ENCODE measurements at places on chromosomes 2 and 18.
A peak's percentile ranks its signal among the peaks of the same experiment; 100 is the strongest.

DNA sequence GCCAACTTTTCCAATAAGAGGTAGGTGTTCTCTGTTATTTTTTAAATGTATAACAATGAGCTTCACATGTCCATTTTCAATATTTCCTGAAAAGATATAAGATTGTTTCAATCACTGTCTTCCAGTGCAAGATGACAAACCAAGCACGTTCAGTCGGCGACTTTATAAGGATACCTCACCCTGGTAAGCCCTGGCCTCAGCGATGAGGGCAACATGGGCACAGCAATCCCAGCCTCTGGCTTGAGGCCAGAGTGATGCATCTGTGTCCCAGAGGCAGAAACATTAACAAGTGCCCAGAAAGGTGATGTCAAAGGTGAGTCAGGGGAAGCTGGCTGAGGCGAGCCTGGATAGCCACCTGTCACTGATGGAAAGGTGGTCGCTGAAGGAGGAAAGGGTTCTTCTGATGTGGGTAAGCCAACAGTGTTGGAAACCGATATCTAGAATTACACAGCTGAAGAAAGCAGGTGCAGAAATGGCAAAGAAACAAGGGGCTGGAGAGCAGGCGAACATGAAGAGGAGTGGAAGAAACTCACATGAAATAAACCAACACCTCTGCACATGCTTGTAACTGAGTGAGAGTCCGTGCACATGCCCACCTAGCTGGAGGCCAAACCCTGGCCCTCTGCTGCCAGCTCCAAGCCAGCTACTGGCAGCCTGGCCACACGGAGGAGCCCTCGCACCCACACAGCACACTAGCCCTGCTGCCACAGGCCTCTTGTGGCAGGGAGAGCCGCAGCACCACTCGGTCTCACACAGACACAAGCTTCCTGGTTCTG lies 65.5 kb downstream of the FBXO15 start:
- DNase-seq, result peak; percentile 5

GRCh38 chr2:120731175-120731574 lies 4.5 kb upstream of the GLI2 start:
- no peak for DNase-seq

DNA sequence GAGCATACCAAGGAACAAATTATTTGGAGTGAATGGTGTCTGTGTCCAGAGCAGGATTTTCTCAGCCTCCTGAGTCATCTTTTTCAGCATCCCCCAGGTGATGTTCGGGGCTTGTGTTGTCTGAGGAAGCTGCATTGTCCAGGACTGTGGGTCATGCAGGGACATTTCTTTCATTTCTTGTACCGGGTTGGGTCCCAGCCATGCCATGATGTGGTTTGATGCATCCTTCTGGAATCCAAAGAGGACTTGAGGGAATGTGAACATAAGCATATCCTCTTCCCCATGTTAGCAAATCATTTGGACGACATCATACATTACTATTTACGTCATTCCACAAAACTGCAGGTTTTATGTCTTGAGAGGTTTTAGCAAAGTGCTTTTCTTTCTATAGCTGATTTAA lies 797.8 kb downstream of the CCDC85A start:
- DNase-seq, result peak; percentile 56

- no peak for DNase-seq
Observed at GRCh38 chr2:162379719-162380580, 36.0 kb downstream of the GCA start.

- DNase-seq, result no peak
Observed at GRCh38 chr2:122421775-122422174, 666.3 kb downstream of the TSN start.

GRCh38 chr2:132667706-132668105 lies 2.3 kb downstream of the LYPD1 start:
- DNase-seq, result no peak

GRCh38 chr2:66563473-66563872 lies 128.5 kb downstream of the MEIS1 start:
- DNase-seq, result no peak

DNA sequence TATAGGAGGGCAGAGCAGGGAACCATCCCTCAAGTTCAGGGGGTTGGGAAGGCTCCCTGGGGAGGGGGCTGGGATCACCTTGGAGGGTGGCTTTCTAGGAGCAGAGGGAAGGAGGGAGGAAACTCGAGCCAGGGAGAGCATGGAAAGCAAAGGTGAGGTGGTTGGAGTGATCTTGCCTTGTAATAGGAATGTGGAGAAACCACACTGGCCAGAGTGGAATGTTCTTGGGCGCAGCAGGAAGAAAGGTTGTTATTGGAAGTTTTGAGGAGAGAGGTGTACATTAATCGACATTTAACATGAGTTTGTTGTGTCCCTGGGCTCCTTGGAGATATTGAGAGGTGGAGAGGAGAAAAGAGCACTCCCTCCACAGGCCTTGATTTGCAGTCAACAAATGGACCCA lies 272.2 kb downstream of the PRKCE start:
- DNase-seq, result no peak
